ENCODE measurements at places on chromosomes 3 and 15.

DNA sequence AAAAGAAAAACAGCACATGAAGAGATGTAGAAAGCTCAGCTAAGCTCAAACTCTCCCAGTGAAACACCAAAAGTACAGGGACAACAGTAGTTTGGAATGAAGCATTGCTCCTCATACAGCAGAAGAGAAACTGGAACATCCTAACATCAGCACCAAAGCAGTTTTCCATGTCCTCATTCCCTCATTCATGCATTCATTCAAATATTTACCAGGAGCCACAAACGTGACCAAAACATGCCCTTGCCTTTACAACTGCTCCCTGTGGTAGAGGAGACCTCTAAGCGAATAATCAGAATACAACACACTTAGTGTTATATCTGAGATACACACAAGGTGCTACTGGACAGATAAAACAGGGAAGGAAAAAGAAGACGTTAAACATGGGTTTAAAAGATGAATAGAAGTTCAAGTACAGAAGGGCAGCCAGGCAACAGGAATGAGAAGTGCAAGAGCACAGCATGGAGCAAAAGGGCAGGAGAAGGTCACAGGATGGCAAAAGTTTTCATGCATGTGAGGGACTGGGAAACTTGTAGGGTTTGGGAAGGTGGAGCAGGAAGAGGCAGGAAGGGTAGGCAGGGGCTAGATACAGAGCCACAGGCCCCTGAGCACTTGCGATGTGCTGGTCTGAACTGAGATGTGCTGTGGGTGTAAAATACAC lies 58.5 kb upstream of the LMCD1 start:
- no peak for DNase-seq

DNA sequence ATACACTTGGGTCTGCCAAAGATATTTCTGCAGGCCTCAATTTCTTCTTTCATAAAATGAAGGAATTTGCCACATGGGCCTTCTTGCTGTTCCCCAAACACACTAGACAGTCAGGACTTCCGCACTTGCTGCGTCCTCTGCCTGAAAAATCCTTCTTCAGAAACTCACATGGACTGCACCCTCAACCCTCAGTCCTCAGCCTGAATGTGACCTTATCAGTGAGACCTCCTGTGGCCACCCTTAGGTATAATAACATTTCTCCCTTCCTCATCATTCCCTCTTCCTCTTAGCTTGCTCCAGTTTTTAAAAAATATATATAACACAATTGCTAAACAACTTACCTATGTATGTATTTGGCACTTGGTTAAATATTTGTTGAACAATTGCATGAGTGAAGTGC lies 257.5 kb downstream of the MFSD1 start:
- DNase-seq: peak; percentile 42

GRCh38 chr3:126464494-126464893 lies 11.2 kb downstream of the ZXDC start:
- DNase-seq: no peak

- DNase-seq: no peak
Observed at GRCh38 chr15:48936666-48937065, 27.1 kb downstream of the SHC4 start.

DNA sequence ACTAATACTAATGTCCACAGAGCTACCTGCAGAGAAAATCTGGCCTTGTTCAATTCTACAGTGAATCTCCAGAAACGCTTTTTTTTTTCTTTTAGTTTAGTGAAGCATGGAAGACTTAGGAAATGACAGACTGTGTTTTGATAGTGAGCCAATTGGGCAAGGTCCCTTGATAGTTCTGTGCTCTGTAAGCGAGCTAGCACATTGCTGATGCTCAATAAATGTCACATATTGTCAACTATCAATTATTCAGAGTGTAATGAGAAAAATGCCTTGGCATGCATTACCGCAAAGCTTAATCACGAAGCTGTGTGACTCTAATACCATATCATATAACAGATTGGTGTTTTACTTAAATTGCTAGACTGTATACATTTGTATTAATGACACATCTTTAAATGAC lies 5.2 kb upstream of the C3orf85 start:
- no peak for DNase-seq

- DNase-seq: no peak
Observed at GRCh38 chr3:101689286-101689685, 2.8 kb upstream of the RPL24 start.

GRCh38 chr3:127597020-127597771 lies 1.0 kb upstream of the MCM2 start:
- peak; percentile 44 for DNase-seq

DNA sequence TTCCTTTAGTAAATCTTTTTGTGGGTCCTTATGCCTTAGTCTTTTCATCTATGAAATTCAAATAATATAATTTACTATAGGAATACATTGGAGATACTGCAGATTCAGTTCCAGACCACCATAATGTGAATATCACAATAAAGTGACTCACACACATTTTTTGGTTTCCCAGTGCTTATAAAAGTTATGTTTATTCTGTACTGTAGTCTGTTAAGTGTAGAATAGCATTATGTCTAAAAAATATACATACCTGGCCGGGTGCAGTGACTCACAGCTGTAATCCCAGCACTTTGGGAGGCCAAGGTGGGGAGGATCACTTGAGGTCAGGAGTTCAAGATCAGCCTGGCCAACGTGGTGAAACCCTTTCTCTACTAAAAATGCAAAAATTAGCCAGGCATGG lies 53.9 kb upstream of the PAQR5 start:
- DNase-seq: no peak

- DNase-seq: no peak
Observed at GRCh38 chr15:36877796-36878683, 222.3 kb downstream of the MEIS2 start.

- DNase-seq: peak; percentile 53
Observed at GRCh38 chr3:185677146-185677829, 91.2 kb downstream of the SENP2 start.

DNA sequence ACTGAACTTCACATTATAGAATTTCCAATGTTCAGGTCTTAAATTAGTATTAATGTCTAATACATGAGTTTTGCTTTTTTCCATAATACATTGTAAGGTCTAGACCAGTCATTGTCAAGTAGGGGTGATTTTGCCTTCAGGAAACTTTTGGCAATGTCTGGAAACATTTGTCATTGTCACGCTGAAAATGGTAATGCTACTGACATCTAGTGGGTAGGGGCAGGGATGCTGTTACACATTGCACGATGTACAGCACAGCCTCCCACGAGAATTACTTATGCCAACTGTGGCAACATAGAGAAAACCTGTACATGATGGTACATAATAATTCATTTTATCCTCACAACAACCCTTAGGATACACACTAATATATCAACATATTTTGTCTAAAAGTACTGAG lies 384.1 kb downstream of the CADM2 start:
- peak; percentile 58 for DNase-seq

- DNase-seq: no peak
Observed at GRCh38 chr15:83200162-83200561, 7.5 kb downstream of the HDGFL3 start.

GRCh38 chr3:120153294-120153693 lies 59.0 kb upstream of the GSK3B start:
- no peak for DNase-seq

DNA sequence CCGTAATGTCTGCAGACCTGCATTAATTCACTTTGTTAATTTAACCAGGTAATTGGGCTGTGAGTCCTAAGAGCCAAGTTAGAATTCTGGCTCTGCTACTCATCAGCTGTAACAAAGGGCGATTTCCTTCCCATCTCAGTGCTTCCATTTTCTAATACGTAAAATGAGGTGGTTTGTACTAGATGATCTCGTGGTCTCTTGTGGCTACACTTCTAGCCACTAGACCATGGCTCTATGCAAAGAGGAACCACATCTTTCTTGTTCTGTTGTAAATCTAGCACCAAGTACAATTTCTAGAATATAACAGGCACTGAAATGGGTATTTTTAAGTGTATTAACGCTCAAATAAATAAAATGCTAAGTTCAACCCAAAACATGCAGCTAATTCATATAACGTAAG lies 174.4 kb upstream of the THBS1 start:
- no peak for DNase-seq

DNA sequence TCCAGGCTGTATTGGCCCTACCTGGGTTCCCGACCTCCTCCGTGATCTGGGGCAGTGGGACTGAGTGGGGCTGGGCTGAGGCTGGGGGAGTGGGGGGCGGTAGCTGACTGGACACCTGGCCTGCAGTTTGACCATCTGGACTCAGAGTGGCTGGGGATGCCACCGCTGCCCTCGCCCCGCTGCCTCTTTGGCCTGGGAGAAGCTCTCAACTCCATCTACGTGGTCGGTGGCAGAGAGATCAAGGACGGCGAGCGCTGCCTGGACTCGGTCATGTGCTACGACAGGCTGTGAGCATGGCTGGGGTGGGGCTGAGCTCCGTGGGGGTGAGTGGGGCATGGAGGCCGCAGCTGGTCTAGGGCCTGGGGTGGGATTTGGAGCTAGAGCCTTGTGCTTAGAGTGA lies 2.7 kb downstream of the KLHL40 start:
- no peak for DNase-seq

- DNase-seq: no peak
Observed at GRCh38 chr15:48940508-48940907, 23.2 kb downstream of the SHC4 start.

DNA sequence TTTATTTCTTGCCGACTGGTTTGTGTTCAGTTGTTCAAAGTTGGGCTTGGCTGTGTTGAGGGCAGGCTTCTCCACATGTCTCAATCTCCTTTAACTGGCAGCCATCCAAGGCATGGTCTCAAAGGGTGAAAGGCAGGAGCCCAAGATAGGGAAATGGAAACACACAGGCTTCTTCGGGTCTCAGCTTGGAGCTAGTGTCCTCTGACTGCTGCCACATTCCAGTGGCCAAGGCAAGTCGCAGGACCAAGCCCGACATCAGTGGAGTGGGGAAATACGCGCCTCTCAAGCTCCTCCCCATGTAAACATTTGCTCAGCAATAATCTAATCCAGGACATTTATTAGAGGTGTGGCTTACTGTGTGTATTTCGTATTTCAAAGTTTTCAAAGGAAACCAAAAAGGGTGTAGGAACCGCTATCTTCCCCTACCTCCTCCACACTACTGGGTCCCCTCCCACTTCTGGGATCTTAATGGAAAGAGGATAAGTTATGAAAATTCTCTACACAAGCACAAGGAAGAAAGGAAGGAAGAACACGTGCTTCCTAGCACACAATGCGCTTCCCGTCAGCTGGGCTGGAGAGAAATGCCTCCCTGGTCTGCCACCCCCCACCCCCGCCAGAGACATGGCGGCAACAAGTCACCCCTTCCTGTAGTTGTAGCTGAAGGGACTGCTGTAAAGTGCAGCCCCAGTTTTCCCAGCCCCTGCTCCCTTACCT lies 181.7 kb downstream of the FAM43A start:
- no peak for DNase-seq

DNA sequence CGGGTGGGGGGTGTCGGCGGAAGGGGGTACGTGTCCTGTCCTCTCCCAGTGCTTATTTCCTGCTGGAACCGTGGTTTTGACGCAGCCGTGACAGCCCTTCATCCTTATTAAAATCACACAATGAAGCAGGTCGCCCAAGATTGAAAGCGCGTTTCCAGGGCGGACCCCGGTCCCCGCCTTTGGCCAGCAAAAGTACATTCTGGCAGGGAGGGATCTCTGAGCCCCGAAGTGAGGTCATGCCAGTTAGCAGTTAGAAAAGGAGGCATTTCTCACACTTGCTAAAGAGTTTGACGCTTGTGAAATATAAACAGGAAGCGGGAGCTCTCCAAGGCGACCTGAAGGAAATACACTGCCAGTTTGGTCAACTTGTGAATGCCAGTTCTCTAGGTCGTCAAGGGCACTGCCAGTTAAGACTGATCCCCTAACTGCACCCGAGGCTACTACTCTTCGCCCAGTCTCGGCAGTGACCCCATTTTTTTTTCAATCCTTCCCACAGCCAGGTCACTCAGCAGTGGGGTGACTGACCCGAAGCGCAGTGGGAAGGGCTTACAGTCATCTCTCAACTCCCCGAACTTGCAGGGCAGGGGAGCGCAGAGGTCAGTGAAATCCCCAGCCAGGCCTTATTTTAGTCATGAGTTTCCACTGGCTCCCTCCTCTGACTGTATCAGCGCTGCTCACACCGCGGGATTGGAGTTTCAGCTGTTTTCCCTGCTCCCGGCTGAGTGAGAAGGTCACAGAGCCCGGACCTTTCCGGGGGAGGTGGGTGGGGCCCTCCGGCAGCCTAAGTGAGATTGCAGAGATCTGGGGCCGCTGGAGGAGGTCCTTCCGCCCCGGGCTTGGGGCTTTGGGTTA lies 2.0 kb upstream of the BHLHE40 start:
- peak; percentile 49 for DNase-seq

GRCh38 chr15:31344823-31345605 lies 18.4 kb downstream of the KLF13 start:
- no peak for DNase-seq

DNA sequence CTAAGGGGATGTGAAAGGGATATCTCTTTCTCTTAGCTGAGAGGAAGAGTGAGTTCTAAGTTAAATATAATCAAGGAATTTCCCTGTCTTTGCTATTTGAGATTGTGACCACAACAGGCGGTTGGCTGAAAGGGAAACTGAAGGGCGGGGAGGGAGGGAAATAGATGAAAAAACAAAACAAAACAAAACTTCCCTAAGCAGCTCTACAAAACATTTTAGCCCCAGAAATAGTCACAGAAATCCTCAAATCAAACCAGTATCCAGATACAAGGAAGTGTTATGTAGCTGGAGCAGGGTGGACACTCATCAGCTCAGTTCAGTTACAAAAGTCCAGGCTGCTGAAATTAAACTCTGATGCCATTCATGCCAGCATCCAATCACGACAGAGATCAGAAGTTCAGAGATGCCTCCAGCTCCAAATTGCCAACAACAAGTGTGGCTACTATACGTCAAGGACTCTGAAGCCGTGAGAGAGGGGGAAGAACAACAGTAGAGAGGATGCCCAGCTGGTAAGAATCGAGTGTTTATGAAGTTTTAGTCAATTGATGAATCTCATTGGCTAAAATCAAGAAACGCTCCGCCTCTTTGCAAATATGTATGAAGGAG lies 319 bp upstream of the TP63 start:
- no peak for DNase-seq

DNA sequence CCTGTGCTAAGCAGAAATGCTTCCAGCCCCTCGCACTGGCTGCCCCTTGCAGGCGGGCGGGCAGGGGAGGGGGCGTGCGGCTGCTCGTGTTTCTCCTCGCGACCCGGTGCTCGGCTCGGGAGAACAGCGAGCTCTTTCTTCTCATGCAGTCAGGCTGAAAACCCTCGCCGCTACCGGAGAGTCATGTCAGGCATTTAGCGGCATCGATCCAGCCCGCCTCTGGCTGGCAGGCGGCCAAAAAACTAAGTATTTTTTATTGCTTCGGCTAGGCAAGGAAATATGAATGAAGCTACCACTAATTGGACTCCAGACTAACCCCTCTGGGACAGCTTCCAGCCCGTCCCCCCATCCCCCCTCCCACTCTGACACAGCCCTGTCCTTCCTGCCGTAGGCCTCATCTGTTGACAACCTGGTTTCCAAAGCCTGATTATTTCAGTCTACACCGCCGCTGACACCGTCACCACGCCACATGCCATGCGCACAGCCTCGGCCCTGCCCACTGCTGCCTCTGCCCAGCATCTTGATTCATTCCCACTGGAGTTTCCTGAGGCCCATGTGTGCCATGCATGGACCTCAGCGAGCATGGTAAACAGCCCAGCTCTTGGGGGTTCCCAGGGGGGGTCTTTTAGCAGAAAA lies 35.3 kb downstream of the TLE3 start:
- DNase-seq: peak; percentile 92

- peak; percentile 74 for DNase-seq
Observed at GRCh38 chr15:69319384-69320375, 21.0 kb downstream of the PAQR5 start.
